ENCODE measurements at places on chromosomes 3 and 15.
A peak's percentile ranks its signal among the peaks of the same experiment; 100 is the strongest.

DNA sequence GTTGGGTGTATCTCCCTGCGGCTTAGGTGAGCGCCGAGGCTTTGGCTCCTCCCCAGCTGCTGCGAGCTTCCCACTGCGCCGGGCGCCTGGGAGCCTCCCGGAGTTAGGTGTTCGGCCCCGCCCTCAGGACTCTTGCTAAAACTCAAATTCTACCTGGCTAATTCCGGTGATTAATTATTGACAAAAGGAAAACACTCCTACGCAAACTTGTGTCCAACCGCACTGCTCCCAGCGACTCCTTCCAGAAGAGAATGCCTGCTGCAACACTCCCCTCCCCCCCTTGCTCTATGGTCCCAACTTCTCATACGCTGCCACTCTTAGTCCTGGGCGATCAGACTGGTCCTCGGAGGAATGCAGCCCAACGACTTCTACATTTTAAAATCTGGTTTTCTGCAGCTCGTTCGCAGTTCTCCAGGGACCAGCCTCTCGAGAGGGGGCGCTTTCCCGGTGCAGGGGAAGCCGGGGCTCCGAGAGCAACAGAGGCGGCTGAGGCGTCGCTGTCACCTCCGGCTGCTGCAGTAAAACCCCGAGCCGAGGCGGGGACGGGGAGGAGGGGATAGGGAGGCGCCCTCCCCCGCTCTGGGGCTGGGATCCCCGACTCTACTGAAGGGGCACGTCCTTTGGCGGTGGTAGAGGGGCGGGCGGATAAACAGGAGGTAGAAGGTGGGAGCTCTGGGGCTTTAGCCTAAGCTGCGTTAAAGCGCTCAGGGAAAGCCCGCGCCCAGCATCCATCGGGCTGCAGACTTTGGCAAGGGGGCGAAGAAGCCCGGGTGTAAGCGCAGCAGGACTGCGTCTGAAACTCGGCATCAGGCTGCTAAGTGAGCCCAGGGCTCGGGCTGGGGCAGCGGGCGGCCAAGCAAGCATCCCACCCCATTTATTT is at the start of gene SPTSSB:
TSS of gene SPTSSB (minus strand) at position 77 of the 880 bp plus-strand sequence. CDS start 25,194 bp downstream, outside the sequence.
- DNase-seq = peak; percentile 57

DNA sequence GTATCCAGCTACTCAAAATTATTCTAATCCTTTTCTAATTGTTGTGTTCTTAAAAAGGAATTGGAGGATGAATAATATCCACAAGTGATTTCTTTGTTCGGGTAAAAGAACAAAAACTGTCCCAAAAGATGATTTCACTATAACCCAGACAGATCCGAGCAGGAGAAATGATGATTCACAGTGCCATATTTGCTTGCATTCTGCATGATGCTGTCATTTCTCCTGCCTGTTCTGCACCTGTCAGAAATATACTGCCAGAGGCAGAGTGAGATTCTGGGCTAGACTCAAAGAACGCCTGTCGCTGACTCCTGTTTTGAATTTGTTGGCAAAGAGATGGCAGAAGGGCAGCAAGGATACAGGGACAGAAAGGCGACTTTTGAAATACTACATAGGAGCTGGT is 34.7 kb upstream of the SLC24A5 start:
- no peak for DNase-seq

GRCh38 chr3:170421111-170421641 is 2.5 kb downstream of the CLDN11 start:
- DNase-seq = no peak

DNA sequence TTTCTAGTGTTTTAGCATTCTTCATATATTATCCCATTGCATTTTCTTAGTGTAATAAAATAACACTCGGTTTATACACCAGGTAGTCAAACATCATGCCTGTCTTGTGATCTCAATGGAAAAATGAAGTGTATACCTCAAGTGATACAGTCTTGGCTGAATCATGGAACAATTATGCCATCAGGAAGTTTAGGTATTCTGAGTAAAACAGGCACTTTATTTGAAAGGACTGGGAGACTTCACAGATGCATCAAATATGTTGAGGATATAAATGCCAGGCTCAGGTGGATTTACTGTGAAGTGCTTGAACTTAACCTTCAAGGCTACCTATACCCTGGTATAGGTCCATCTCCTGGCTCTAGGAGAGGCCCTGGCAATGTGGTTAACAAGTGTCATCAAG is 8.5 kb downstream of the TGFBR2 start:
- DNase-seq = no peak

GRCh38 chr3:24662449-24663345 is 168.0 kb upstream of the THRB start:
- no peak for DNase-seq

DNA sequence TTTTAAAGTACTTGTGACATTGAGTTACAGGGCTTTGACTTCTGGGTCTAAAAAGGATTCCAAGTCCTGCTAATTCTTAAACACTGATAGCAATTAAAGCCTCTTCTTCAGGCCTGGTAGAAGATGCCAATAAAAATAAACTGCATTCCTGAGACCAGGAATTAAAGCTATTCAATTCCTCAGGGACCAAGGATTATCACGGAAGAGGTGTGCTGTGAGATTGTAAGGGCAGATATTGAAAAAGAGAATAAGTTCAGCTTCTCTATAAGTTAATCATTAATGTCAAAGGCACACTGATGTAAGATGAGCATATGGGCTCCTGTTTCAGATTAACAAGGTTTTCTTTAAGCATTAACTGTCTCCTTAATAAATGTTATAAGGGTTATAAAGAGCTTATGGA is 611.3 kb downstream of the SI start:
- no peak for DNase-seq

DNA sequence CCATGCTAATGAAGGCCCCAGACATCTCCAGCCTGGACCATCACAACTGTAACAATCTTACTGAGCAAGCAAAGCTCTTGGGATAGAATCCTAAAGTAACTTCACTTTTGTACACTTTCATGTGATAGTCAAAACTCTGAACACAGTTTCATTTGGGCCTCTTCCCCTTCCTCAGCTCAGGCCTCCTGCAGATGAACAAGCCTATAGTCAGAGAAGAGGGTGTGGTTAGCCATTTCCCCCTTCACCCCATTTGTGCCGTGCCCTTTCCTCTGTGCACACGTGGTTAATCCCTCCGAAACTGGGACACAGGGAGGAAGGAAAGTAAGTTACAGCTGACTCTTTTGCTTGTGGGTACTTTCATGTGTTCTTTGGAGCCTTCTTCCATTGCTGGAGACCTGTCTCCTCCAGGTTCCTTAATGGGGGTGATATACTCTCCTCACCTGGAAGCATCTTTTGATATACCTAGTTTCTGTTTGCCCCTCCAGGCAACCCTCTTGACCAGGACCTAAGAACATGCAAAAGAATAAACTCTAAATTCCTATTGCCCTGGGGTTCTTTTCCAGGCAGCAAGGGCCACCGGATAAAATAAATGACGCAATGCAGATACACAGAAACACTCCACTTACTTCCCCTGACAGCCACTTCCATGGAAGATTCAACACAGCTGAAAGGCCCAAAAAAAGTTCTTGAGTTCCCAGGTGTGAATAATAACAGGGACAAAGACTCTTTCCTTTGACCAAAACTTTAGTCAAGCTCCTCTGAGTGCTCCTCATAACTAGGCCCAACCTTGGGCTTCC is 29.6 kb upstream of the CSTA start:
- DNase-seq = no peak

- no peak for DNase-seq
Measured at GRCh38 chr15:68584756-68585573, 6.2 kb downstream of the CORO2B start.

GRCh38 chr3:133412183-133413132 is 12.6 kb downstream of the BFSP2 start:
- no peak for DNase-seq

DNA sequence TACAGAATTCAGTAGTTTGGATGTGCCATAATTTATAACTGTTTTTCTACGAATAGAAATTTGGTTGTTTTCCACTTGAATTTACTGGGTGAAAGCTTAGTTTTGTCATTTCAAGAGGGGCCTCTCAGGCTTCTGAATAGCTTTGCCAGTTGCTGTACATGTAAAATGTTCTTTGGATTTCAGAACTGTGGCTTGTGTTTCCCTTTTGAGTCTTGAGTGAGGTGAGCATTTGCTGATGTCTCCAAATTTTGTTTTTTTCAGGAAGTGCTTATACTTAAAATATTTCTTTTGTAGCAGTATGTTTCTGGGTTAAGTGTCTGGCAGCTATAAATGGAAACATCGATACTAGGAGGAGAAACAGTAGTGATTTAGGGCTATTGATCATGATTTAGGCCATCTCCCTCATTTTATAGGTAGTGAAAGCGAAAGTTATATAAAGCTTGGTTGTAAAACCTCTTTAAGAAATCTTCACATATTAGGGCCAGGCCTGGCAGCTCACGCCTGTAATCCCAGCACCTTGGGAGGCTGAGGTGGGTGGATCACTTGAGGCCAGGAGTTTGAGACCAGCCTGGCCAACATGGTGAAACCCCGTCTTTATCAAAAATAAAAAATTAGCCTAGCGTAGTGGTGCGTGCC is 9.2 kb upstream of the TRAK1 start:
- DNase-seq = no peak

- no peak for DNase-seq
Measured at GRCh38 chr3:152720951-152721718, 113.8 kb upstream of the P2RY1 start.

DNA sequence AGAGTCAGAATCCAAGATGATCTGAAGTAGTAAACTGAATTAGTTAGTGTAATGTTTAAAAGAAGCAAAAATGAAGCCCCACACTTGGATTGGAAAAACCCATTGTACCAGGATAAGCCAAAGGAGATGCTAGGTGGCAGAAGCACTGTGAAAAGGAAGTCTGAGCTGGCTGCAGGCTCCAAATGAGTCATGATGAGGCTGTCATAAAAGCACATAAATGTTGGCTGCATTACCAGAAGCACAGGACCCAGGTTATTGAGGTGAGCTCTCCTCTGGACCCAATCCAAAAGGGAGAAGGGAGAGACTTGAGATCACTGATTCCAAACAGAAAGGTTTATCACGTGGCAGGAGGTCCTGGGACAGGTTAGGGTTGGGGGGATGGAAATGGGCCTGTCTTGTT is 3.2 kb upstream of the ACAN start:
- DNase-seq = peak; percentile 83

- DNase-seq = no peak
Measured at GRCh38 chr3:43212914-43213611, 73.3 kb upstream of the SNRK start.

- no peak for DNase-seq
Measured at GRCh38 chr3:138668107-138668506, 59.5 kb downstream of the FAIM start.

DNA sequence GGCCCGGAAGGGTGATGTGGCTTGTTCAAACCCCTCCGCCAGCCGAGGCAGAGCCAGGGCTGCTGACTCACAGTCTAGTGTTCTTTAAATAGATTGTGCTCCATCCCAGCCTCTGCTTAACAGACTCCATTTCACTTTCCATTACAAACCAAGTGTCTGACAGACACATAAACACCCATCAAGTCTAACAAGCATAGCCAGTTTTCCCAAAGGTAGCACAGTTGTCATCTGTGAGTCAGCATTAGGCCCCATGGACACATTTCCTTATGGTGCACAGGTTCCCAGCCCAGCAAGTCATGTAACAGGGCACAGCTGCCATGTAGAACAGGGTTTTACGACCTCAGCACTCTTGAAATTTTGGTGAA is 109.9 kb upstream of the RAP2B start:
- DNase-seq = peak; percentile 82

DNA sequence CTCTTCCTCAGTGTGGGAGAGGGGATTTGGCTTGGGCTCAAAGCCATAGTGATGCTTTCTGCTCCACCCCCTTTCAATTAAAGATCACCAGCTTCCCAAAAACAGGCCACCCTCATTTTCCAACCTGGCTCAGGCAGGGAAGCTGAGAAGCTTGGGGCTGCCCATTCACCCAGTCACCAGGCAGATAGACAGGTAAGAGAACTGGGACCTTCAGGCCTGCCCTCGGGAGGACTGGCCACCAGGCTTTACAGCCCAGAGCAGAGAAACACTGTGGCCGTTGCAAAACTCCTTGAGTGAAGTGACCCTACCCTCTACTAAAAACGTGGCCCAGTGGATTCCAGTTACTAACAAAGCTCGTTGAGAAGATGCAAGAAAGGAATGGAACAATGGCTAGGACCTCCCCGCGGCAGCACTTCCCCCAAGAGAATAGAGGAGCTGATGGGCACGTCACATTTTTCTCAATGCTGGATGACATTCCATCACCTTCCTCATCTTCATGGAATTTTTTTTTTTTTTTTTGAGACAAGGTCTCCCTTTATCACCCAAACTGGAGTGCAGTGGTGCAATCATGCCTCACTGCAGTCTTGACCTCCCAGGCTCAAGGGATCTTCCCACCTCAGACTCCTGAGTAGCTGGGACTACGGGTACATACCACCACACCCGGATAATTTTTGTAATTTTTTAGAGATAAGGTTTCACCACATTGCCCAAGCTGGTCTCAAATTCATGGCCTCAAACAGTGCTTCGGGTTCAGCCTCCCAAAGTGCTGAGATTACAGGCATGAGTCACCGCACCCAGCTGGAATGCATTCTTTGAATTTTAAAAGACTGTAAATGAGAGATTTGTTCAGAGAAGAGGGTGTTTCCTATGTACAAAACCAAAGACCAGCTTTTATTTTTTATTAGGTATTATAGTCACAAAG is 37.9 kb downstream of the LIPC start:
- DNase-seq = peak; percentile 60

DNA sequence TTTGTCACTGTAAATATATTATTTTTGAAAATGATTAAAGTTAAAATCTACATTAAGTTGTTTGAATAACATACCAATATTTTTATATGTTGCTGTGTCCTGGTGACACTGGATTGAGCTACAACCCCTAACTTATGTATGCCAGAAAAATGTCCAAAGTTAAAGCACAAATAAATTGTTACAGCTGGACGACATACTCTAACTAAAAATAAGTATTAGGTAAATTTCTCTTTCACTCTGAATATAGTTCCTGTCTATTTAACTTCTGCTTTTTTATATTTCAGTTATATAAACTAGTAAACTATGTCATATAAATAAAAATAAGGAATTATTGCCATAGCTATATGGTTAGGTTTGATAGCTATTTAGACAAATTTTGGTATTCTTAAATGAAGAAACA is 118.5 kb upstream of the SAMMSON start:
- DNase-seq = no peak

GRCh38 chr3:53525765-53526703 is 31.6 kb downstream of the CACNA1D start:
- DNase-seq = no peak

- no peak for DNase-seq
Measured at GRCh38 chr15:88727439-88727838, 75.8 kb upstream of the ACAN start.

DNA sequence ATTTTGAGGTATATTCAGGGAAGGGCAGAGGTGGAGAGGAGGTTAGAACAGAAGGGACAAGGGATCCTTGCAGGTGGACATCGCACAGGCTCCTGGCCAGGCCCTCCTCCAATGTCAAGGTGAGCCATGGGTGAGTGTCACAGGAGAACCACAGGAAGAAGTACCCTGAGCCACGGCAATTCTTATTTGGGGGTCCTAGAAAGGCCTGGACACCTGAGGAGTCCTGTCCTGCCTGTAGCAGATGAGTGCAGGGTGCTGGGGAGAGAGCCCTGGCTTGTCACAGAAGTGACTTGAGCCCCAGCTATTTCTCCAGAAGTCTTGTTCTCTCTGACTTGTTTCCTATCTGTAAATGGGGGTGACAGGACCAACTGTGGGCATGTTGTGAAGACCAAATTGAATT is 4.3 kb downstream of the SLC6A20 start:
- DNase-seq = no peak
